Activated CD4-positive, alpha-beta memory T cell treated with anti-CD3 and anti-CD28 coated beads for 36 hours (primary cell): ENCODE measurements at places on chromosomes 7 and 10. TPM values are rescaled to one million over a fixed set of nuclear protein-coding genes. Genes with fewer than 3 reads are reported as not detected.

The PDE1C gene
- not detected for total RNA-seq

The GPR141 gene
- not detected for total RNA-seq

The MYOF gene
- total RNA-seq, result 49.7 TPM

The TSPAN33 gene
- total RNA-seq, result 4.1 TPM

The TRIM50 gene
- not detected for total RNA-seq

The STRIP2 gene
- 62.0 TPM for total RNA-seq

The GCK gene
- 1.1 TPM for total RNA-seq

The COL17A1 gene
- not detected for total RNA-seq

The ADIRF gene
- total RNA-seq, result not detected

The SLC29A4 gene
- 0.56 TPM for total RNA-seq

The VPS37D gene
- total RNA-seq, result 0.26 TPM

The HOXA1 gene
- total RNA-seq, result 0.43 TPM

The ANKRD1 gene
- total RNA-seq, result not detected

The ADAP1 gene
- 16.1 TPM for total RNA-seq

The PTF1A gene
- total RNA-seq, result not detected

The KCP gene
- total RNA-seq, result 0.05 TPM

The GJD4 gene
- total RNA-seq, result not detected

The ACTL6B gene
- not detected for total RNA-seq

The SOSTDC1 gene
- not detected for total RNA-seq

The CYP3A7 gene
- total RNA-seq, result not detected

The CYP2E1 gene
- 0.86 TPM for total RNA-seq

The PDK4 gene
- total RNA-seq, result not detected

The HTR5A gene
- not detected for total RNA-seq

The KLF14 gene
- not detected for total RNA-seq

The ELN gene
- not detected for total RNA-seq

The AFAP1L2 gene
- total RNA-seq, result 1.2 TPM

The PDGFA gene
- 6.9 TPM for total RNA-seq

The RADIL gene
- 0.15 TPM for total RNA-seq

The ATP6V0E2 gene
- total RNA-seq, result 34.1 TPM

The BMPER gene
- total RNA-seq, result not detected

The ATOH7 gene
- total RNA-seq, result not detected

The ADRA2A gene
- not detected for total RNA-seq

The NAT16 gene
- total RNA-seq, result not detected
